ENCODE measurements at places on chromosomes 1 and 21.
A peak's percentile ranks its signal among the peaks of the same experiment; 100 is the strongest.

- DNase-seq: no peak
These were observed 26.4 kb downstream of the UTP25 start for GRCh38 chr1:209854196-209854595.

DNA sequence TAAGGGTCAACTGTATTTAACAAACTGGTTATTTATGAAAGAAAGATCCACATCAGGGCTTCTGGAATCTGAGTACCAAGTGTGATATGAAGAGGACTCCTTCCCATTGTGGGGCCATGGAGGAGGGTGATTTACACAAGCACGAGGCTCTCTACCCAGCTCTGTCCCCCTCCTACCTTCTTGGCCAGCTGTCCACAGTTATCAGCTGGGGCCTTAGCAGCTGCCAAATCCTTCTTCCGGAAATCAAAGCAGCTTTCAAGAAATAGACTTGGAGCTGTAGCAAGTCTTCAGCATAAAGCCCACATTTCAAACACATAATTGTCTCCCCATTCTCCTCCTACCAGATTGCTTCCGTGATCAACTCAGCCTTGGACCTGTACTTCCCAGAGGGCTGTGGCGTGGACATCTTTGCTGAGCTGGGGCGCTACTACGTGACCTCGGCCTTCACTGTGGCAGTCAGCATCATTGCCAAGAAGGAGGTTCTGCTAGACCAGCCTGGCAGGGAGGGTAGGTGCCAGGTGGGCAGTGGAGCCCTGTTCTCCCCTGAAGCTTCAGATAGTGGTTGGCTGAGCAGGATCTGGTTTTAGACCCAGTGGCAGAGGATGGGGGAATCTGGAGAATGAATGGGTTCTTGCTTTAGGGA lies 15.5 kb downstream of the AZIN2 start:
- peak; percentile 75 for DNase-seq

DNA sequence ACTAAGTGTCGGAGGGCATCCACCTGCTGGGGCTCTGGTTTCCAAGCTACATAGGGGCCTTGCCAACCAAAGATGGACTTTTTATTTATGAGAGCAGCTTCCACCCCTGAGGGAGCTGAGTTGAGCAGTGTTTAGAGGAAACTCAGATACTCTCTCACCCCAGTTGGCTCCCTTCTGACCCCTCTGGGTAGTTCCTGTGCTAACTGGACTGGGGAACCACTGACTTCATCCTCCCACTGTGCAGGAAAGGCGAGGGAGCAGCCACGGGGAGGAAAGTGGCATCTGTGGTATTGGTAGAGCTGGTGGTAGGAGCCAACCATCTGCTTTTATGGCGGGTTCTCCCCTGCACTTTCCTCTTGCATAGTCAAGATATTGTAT lies 70.4 kb downstream of the MPZL1 start:
- no peak for DNase-seq

DNA sequence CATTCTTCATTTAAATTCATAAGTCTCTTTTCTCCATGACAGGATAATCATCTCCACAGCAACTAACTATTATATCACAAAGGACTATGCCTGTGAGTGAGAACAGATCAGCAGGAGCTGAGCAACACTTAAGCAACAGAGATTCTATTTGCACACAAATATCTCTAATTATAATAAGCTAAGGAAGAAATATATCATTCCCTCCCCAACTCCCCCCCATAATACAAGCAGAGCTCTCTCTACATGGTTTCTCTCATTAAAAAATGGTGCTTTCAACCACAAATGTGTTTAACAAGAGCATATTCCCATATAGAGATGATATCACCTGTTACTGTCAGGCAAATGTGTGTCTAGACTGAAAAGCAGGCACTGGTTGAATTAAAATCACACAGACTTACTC lies 34.5 kb upstream of the NIBAN1 start:
- no peak for DNase-seq

GRCh38 chr21:17930093-17930492 lies 110.9 kb upstream of the C21orf91 start:
- DNase-seq: no peak

DNA sequence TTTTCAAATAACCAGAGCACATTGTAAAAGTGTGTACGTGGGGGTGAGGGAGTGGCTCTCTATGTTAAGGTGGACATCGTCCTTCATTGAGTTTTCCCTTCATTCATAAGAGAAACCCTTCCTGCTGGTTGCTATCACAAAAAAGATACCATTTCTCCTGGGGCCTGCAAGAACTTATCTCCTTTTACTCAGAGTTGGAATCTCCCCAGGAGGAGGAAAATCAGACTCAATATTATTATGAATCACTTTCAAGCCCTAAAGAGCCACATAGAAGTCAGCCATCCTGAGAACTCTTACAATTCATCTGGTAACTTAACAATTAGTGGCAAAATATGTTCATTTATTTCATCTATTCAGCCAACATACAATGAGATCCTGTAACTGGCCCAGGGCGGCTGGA lies 27.1 kb upstream of the TGFBR3 start:
- peak; percentile 55 for DNase-seq
